NCI-H2171 treated with DMSO at 0.1 percent for 48 hours (cell line): ENCODE measurements at places on chromosomes 7 and 10.

- no peak for DNase-seq
Observed at GRCh38 chr7:24826662-24827020, 69.4 kb upstream of the GSDME start.

DNA sequence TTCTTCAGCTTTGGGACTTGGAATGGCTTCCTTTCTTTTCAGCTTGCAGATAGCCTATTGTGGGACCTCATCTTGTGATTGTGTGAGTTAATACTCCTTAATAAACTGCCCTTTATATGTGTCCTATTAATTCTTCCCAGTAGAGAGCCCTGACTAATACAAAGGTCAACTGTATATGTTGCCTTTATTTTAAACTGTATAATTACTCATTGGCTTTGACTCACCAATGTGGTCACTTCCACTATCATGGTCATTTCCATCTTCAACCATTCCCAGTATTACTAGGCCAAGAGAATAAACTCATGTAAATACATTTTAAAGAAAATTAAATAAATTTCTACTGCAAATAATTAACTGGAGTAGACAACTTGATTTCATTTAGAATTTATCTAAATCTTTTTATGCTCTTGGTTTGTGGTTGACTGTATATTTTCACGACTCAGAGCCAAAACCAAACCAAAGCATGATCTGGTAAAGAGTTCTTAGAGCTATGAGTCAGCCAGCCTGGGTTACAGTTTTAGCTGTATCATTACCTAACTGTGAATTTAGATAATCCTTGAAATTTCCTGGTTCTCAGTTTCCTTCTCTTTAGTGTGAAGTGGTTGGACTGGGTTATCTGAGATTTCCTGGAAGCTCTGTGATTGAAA lies 188.4 kb downstream of the PPP1R3A start:
- no peak for DNase-seq

- DNase-seq = no peak
Observed at GRCh38 chr7:24798261-24798660, 41.0 kb upstream of the GSDME start.

DNA sequence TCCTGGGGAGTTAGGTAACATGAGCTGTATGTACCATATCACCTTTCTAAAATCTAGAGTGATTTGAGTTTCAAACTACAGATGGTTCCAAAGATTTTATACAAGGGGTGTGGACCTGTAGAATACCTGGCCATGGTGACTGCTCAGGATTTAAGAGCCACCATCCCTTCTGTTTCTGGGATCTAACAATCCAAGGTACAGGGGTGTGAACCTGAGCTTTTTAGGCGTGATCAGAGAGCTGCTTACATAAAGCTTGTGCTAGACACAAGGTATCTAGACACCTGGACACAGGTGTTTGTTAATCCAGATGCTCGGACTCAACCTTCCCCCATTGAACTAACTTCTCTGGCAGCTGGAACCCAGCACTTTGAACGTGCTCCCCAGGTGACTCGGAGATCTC lies 516.4 kb downstream of the RPS24 start:
- peak; percentile 83 for DNase-seq

DNA sequence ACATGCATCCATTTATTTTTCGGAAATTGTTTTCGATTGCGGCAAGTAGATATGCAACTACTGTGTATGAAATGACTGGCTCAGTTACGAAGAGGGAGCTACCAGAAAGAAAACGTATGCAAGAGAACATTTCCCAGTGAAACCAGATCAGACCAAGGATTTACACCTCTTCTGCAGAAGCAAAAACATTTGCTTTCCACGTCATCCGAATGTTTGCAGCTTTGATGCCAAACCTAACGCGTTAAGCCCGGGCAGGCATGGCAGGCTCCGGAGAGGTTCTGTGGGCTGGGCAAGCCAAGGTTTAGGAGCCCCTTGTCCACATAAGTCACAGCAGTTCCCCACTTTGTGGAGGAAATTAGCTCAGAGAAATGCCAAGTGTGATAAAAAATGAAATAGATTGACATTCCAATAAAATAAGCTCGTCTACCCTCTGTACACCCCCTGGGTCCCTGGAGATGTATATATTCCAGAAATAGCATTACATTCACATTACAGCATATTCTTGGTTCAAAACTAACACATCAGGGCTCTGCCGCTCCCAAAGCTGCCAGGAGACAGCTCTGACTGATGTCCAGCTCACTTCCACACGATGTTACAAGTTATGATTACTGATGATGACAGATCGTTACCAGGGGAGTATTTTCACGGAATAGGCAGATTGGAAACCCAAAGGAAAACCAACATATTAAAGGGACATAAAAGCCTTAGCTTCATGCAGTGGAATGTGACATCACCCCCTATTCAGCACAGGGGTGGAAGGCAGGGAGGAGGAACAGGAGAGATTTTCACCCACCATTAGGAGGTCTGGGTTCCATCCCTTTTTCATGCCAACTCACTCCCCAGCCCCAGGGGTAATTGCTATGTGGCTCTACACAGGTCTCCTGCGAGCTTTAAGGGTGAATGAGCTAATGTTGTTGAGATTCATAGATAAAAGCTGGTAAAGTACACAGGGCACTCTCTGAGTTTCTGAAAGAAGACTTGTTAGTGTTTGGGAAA lies 81.5 kb downstream of the LYZL1 start:
- no peak for DNase-seq

GRCh38 chr10:4541292-4541691 lies 284.7 kb upstream of the AKR1E2 start:
- DNase-seq = no peak

DNA sequence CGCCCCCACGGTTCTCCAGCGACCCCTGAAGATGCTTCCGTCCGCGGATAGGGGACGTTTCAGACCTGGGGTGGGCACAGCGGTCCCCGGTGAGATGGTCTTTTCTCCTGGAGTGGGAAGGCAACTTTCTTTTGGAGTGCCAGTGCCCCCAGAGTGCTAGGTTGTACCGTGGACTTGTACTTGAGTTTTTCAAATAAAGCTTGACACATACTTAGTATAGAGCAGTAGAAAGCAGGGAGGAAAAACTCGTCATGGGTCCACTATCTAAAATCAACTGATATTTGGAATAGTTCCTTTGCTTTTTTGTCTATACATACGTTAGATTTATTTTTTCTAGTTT lies 28.4 kb downstream of the RBM20 start:
- DNase-seq = no peak

- DNase-seq = no peak
Observed at GRCh38 chr10:17431871-17432311, 22.5 kb downstream of the ST8SIA6 start.

- no peak for DNase-seq
Observed at GRCh38 chr10:125157505-125157904, 2.9 kb downstream of the CTBP2 start.

DNA sequence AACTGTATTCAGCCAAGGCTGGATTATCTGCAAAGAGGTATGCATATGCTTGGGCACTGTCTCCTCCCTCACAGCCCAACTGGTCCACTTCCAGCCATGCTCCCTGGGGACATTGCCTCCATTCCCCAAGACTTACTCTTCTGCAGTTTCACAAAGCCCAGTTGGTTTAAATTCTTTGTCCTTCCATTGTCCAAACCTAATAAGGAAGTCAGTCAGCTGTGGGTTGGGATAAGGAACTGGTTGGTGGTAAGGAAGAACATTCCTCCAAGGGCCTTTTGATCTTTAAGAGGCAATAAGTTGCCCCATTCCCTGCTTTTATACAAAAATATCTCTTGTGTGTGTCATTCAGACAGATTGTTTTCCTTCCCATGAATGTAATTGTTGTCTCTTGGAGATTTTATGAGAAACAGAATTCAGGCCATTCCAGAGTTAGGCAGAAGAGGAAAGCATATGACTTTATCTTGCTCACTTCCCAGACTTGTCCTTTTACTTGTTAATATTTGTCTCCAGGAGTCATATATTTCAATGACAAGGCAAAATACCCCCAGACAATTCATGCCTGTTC lies 673.7 kb downstream of the SUGCT start:
- no peak for DNase-seq

GRCh38 chr10:78348411-78349164 lies 314.9 kb downstream of the RPS24 start:
- DNase-seq = no peak

DNA sequence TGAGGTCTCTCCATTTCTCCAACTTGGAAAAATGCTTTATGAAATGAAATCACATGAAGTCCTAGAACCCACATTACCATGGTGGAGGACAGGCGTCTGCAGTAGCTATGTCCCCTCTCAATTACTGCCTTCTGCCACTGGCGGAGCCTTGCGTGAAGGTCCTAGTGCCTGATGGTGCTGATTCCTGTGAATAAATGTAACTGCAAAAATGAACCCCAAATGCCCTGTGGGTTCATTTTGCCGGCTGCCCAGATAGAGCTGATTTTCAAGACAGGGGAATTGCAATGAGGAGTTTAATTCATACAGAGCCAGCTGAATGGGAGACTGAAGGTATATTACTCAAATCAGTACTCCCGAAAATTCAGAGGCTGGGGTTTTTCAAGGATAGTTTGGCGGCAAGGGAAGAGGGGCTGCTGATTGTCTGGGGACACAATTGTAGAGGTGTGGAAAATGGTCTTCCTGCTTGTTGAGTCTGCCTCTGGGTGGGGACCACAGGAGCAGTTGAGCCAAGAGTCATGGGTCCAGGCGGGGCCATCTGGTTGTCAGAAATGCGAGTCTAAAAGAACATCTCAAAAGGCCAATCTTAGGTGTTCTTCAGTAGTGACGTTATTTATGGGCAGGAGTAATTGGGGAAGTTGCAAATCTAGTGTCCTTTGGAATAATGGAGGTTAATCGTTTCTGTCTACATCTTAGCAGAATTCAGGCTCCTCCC lies 13.5 kb downstream of the PRF1 start:
- DNase-seq = no peak

- no peak for DNase-seq
Observed at GRCh38 chr10:126222736-126223511, 165.4 kb downstream of the ADAM12 start.

- DNase-seq = peak; percentile 16
Observed at GRCh38 chr7:94295850-94296249, 98.8 kb upstream of the COL1A2 start.

GRCh38 chr7:3309140-3309539 lies 8.1 kb downstream of the SDK1 start:
- DNase-seq = peak; percentile 76

DNA sequence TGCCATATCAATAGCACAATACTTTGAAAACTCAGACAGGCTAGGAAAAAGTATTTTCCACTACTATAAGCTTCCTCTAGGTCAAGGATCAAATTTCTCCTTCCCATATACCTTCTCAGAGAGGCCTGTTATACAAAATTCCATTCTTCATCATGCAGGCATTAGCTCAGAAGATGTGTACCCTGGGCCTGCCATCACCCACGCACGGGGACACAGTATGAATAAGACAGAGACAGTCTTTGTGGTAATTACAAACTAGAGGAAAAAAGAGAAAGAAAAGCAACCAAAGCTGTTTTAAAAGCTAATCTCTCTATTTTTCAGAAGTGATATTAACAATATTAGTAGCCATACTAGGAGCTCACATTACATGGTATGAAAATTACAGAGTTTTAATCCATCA lies 236.8 kb upstream of the AOAH start:
- DNase-seq = no peak

- DNase-seq = no peak
Observed at GRCh38 chr10:12403119-12403518, 53.8 kb downstream of the CAMK1D start.

DNA sequence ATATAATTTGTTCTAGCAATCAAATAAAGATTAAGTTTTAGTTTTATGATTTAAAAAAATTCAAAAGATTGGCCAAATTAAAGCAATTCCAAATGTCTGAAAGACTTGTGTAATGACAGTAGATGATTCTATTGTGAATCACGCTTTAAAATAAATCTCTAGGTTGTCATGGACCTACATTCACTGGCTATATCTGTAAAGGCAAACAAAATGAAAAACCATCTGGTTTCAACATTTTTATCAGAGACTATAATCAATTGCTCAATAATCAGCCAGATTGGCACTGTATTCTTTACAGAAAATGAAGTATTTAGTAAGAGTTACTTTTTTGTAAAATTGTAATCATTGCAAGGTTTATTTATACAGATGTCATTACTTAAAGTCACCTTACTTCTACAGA lies 60.7 kb downstream of the DGKB start:
- no peak for DNase-seq

- DNase-seq = no peak
Observed at GRCh38 chr7:155168597-155169480, 98.7 kb downstream of the HTR5A start.

DNA sequence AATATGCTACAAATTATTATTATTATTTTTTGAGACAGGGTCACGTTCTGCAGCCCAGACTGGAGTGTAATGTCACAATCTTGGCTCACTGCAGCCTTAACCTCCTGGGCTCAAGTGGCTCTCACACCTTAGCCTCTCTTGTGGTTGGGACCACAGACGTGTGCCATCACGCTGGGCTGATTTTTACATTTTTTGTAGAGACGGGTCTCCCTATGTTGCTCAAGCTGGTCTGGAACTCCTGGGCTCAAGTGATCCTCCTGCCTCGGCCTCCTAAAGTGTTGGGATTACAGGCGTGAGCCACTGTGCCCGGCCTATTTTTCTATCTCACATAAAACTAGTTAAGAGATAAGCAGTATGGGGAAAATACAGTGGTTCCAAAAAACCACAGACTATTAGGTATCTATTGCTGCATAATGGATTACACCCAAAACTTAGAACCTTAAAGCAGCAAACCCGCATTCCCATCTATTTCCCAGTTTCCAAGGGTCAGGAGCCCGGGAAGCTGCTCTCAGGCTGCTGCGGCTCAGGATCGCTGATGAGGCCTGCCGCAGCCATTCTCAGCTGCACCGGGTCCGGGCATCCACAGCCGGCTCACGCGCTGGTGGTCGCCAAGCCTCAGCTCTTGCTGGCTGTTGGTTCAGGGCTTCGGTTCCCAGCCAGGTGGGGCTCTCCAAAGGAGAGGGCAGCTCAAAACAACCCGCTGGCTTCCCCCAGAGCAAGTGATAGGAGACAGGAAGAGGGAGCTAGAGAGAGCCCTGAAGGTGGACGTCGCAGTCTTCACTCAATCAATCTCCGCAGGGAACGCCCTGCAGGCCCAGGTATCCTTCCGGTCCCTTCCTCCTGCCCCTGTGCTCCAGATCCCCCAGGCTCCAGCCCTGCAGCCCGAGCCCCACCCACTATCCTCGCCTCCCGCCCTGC lies 128.2 kb downstream of the UBE2H start:
- peak; percentile 96 for DNase-seq

- no peak for DNase-seq
Observed at GRCh38 chr10:70917635-70918034, 29.3 kb upstream of the PCBD1 start.

GRCh38 chr7:842431-843031 lies 10.3 kb downstream of the SUN1 start:
- DNase-seq = peak; percentile 86

- DNase-seq = peak; percentile 25
Observed at GRCh38 chr10:110851020-110851612, 20.6 kb upstream of the PDCD4 start.

GRCh38 chr7:1349351-1349761 lies 109.9 kb downstream of the MICALL2 start:
- no peak for DNase-seq

GRCh38 chr10:62067560-62067959 lies 166.1 kb downstream of the ARID5B start:
- no peak for DNase-seq

DNA sequence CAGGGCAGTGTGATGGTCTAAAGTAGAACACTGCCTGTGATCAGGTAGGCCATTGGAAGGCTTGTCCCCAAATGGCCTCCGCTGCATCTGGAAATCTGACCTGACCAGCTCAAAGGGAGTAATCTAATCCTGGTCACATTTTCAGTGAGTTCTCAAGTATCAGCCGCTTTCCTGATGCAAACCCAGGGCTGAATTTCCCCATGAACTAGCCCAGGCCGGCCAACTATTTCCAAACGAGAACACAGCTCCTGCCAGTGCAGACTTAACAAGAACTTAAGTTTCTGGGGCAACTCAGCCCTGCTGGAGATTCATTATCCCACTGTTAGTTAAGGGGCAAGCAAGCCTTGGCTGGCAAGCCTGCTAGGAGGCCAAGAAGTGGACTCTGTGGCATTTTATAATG lies 59.6 kb upstream of the FAM180A start:
- no peak for DNase-seq
